Anterior cingulate cortex (tissue), 58 donors: ENCODE measurements at places on chromosomes 2 and 18.

DNA sequence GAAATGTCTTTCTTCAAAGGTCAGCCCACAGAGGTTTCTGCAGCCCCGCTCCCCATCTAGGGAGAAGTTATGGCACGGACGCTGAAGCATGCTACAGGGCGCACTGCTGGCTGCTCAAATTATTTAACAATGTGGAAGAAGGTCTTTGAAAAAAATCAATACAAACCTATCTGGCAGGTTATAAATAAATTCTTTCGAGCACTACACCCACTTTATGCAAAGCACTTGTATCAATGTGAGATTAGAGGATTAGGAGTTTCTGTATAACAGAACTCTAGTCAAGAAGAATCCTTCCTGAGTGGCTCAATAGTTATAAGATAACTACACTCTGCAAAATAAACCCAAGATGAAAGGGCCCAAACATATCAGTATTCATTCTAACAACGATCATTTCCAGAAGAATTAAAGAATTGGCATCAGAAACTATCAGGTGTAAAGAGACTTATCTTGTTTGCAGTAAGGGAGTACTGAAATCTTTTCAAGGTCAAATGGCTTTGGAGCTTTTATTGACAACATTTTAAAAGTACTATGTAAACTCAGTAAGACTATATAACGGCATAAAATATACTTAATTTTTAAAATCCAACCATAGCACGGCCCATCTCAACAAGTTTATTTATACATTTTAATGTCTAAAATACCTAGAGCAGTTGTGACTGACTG lies 103.0 kb upstream of the DNMT3A start:
- no peak for DNase-seq

DNA sequence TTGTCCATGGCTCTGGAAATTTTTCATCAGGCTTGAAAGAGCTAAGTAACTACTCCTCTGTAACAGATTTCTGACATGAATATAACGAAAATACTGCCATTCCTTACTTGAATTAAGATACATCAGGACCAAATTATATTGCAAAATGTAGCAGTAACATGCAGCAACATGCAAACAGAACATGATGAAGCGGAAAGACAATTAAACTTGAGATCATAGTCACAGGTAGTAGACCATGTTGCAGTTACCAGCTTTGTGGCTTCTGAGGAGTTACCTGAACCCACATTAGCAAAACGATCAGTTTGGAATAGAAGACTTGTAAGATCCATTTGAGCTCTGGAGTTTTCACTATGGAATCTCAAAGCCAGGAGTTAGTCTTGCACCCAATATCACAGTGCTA lies 76.2 kb downstream of the MREG start:
- DNase-seq, result no peak

DNA sequence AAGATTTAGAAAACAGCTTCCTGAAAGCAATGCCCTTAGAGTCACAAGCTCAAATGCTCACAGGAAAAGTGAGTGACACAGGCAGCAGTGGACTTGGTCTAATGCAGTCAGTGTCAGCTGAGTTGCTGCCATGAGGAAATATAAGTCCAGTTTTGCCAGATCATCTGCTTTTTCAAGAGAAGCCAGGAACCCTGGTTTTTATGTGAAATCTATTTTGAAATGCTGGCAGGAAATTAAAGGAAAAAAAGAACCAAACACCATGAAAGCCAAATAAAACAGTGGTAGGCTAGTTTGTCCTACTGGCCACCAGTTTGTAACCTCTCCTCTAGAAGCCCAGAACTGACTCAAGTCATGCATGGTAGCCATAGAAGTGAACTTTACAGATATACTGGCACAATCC lies 109.2 kb downstream of the THADA start:
- no peak for DNase-seq

DNA sequence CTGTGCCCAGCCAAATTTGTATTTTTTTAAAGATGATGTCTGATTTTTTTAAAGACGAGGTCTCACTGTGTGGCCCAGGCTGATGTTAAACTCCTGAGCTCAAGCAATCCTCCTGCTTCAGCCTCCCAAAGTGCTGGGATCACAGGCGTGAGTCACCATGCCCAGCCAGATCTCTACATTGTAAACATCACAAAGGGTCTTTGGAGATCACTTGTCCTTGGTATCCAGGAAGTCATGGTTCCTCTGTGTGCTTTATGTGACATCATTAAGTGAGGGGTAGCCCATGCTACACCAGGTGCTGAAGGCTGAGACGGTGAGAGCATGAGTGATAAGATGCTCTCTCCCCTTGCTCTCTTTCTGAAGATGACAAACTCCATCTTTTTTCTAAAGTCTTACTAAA lies 7.0 kb upstream of the NUP35 start:
- no peak for DNase-seq

GRCh38 chr2:54249629-54250028 lies 6.4 kb downstream of the TSPYL6 start:
- DNase-seq, result no peak

- no peak for DNase-seq
Observed at GRCh38 chr2:25339211-25339674, 2.5 kb downstream of the DNMT3A start.

- DNase-seq, result no peak
Observed at GRCh38 chr2:30072250-30072842, 74.5 kb upstream of the YPEL5 start.

- DNase-seq, result no peak
Observed at GRCh38 chr2:240224676-240225075, 84.2 kb upstream of the OTOS start.

GRCh38 chr2:15662579-15662978 lies 70.9 kb downstream of the DDX1 start:
- DNase-seq, result no peak

DNA sequence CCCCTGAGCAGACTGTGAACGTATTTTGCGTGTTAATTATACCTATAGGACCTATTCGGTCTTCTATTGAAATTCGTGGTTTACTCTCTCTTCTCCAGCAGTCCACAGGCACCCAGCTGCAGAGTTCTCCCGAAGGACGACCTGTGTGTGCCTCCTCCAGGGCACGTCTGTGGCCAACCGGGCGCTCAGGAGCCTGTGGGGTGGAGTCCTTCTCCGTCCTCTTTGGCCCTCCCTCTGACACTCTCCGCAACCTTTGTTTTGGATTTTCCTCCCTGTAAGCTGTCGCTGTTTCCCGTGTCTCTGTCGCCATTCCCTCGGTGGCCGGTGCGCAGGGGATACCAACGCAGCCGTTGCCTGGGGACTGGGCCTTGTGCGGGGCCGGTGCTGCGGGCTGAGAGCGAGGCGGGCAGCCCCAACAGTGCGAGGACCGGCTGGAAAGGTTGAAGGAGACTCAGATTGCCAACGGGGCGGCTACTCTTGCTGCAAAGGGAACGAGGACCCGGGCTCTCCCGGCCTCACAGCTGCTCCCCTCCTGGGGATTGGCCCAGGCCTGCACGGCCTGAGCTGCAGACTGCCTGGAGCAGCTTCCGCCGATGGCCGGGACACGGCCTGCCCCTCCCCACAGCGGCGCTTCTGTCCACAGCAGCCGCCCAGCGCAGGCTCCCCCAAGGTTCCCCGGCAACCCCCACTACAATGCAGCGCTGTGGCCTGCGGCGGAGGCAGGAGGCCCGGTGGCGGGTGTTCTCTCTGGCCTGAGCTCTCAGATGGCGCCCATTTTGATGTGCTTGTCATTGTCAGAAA lies 221.0 kb downstream of the MTX2 start:
- no peak for DNase-seq

DNA sequence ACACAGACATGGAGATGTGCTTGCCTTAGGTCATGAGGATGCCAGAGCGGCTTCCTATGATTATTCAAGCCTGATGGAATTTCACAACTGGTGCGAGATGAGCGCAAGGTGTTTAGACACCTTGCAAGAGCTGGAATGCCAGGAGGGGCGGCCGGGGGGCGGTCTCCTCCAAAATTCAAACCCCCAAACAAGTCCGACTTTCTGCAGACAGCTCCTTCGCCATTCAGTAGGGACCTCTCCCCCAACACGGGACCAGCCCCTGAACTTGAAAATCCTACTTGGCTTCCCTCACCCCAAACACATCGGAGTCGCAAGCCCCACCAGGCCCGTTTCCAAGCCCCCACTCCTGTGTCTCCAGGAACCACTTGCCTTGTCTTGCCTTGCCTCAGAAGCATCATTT lies 64.8 kb upstream of the ID2 start:
- DNase-seq, result no peak

- DNase-seq, result no peak
Observed at GRCh38 chr2:7452110-7452876, 535.1 kb downstream of the RNF144A start.

DNA sequence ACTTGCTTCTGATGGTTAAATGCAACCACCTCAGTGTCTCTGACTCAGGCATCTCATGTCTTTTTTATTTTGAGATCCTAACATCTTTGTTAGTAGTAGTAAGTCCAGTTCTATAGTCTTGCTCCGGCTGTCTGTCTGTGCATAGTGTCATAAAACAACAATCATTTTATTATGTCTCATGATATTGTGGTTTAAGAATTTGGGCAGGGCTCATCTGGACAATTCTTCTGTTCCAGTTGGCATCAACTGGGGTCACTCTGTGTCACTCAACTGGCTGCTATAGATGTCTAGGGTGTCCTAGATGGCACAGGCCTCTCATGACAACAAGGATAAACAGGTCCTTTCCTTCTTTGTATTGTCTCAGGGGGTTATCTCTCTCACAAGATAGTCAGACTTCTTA lies 299.6 kb upstream of the ZNF521 start:
- DNase-seq, result no peak
